Neural progenitor cell (in vitro differentiated cells): ENCODE measurements at places on chromosomes 2 and 18.

DNA sequence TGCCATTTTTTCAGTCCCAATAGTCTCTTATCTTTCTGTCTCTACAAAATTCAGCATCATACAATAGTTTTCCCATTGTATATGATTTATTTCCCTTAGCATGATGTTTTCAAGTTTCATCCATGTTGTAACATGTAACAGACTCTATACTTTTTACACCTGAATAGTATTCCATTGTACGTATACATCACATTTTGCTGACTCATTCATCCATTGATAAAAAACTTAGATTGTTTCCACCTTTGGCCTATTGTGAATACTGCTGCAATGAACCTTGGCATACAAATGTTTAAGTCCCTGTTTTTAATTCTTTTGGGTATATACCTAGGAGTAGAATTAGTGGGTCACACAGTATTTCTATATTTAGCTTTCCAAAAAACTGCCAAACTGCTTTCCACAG is 349.3 kb upstream of the CDH2 start:
- DNase-seq, result no peak

GRCh38 chr2:101305035-101305434 is 3.5 kb downstream of the RNF149 start:
- no peak for DNase-seq

DNA sequence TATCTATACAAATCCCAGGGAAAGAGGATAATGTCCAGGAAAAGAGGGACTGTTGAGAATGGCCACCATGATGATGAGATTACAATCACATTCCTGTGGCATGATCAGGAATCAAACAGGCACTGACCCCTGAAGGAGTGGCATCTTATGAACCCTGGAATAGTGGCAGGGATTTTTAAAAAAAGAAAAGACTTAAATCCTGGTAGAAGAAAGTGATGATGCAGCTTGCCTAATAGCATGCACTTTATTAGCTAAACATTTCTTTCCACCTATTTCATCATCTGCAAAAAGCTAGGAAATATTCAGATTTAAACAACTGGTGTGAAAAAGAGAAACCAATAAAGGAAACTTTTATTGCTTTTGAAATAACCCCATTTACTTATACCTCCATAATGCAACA is 87.2 kb upstream of the FSHR start:
- no peak for DNase-seq

- no peak for DNase-seq
These were observed 673.0 kb downstream of the ARHGAP15 start for GRCh38 chr2:143802242-143802641.

GRCh38 chr2:189426886-189427285 is 14.4 kb upstream of the WDR75 start:
- DNase-seq, result no peak
